T-helper 17 cell (primary cell): ENCODE measurements at places on chromosomes 7 and 10. TPM values are rescaled to one million over a fixed set of nuclear protein-coding genes. Genes with fewer than 3 reads are reported as not detected.

MYH16 gene
- total RNA-seq: not detected

SFMBT2 gene
- total RNA-seq: 19.4 TPM

GRCh38 chr7:115037128-115037802 is 115.4 kb downstream of the MDFIC start:
- no peak for DNase-seq

DNA sequence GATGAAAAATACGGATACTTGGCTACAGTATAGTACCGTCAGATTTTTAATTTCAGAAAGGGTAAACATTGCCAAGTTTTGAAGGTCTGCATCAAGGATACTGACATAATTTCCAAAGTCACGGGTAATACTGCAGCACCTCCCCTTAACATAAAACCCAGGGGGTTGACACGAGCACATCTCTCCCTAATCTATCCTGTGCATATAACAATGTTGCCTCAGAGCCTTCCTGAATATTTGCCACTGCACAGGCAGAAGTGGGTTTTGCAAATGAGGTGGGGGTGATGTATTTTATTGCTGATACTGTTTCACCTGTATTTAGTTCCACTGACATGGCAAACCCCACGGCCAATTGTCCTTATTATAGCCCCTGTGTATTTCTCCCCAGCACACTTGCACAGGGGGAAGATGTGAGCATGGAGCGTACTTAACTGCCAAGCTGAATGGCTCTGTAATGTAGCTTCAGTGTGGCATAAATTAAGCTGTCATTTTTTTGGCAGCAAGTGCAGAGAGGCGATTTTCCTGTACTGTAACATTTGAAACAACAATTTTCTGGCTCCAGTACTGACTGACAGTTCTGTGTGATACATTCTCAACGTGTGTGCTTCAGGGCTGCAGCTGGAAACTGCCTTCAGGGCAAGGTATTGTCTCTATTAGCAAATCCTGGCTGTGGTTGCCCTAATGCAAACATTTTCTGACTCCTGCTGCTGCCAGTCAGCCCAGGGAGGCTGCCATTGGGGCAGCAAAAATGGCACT is 299.6 kb upstream of the SP4 start:
- DNase-seq: no peak

DNA sequence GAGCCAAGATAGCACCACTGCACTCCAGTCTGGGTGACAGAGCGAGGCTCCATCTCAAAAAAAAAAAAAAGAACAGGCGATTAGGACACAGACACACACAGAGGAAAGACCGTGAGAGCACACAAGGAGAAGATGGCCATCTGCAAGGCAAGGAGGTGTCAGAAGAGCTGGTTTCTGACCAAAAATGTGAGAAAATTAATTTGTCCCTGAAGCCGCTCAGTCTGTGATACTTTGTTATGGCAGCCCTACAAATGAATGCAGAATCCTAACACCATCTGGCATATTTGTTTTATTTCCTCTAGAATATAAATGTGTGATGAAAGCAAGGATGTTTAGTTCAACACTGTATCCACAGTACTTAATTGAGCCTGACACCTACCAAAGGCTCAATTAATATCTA is 69.7 kb downstream of the ZFAND4 start:
- DNase-seq: no peak

DNA sequence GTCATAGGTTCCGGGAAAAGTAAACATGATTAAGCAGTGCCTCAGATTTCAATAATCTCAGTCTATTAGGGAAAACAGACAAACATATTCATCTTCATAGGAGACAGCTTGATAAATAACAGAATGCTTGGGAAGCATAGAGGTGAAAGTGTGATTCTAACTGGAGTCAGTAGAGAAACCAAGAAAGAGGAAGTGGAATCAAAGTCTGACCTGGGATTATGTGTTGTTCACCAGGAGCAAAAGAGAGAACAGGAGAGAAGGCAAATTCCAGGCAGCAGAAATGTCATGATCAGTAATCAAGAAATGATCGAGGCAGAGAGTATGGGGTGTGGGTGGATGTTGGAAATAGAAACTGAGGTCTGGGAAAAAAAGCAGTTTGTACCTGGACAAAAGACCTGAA is 43.7 kb downstream of the DGKB start:
- no peak for DNase-seq

- peak; percentile 50 for DNase-seq
Observed at GRCh38 chr10:132446661-132447445, 49.9 kb downstream of the PWWP2B start.
